HuH-7.5 (cell line): ENCODE measurements at places on chromosomes 7 and 10.

DNA sequence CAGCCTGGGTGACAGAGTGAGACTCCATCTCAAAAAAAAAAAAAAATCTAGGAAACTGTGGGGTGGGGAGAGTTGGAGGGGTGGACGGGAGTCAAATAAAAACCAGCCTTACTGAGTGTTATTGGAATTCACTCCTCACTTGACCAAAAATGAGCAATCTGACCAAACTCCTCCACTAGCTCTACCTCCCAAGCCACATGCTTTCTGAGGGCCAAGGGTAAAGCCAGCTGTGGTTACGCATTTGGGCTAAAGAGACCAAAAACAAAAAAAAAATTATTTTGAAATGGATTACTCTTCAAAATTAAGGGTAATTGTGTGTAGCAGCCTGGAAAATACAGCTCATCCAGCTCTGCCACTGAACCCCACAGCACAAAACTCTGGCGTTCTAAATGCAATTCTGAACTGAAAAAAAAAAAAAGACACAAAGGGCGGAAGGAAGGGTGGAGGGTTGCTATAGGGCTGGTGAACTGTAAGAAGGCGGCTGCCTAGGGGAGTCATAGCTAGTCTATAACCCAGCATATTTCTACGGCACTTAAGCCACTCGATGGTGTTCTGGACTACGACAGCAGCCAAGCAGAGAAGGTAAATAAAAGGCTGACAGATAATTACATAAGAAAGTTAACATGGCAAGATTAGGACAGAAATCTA lies 7.8 kb downstream of the ELMO1 start:
- no peak for DNase-seq

DNA sequence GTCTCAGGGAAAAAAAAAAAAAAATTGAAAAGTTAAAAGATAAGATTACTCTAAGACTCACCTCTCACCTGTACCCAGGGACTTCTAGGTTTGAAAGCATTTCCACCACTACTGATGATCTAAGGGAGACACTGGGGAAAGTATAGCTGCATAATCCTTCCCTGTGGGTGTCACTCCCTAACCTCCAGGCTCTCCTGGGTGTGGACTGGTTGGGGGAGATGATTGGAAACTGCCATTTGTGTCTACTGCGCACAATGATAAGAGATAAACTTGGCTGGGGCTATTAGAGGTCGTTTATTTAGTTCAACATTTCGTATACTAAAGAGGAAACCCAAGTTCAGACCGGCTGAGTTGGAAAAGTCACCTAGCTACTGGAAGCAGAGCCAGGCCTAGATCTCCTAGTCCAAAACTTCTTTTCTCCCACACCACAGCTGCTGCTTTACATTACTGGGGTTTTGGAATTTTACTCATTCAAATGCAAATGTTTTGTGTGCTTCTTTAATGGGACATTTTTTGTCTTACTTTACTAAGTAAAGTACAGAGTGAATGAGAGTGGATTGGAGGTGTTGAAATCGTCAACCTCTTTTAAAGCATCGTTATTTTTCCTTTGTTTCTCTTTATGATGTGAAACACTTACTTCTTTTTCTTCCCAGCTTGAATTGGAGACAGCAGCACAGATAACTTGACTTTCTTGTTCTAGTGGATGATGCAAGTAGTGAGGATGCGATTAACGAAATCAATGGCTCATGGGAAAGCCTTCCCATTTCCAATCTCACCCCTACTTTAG lies 22.3 kb upstream of the SEC61G start:
- DNase-seq, result no peak

GRCh38 chr10:19250546-19250945 lies 201.9 kb downstream of the MALRD1 start:
- DNase-seq, result no peak

DNA sequence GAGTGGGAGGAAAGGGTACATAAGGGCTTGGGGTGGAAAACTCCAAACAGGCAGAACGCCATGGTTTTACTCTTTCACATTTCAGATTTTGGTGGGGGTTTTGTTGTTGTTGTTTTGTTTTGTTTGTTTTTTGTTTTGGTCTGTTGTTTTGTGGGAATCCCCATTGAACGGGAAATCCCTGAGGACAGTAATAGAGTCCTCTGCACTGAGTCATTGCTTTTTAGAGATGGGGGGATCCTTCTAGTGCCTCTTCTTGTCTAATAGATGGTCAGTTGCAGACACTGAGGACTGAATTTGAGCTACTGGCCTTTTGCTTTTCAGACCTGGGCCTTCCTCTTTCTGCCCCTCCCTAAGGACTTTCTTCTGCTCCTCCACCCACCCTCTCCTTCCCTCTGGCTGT lies 20.0 kb downstream of the TRPV5 start:
- no peak for DNase-seq

DNA sequence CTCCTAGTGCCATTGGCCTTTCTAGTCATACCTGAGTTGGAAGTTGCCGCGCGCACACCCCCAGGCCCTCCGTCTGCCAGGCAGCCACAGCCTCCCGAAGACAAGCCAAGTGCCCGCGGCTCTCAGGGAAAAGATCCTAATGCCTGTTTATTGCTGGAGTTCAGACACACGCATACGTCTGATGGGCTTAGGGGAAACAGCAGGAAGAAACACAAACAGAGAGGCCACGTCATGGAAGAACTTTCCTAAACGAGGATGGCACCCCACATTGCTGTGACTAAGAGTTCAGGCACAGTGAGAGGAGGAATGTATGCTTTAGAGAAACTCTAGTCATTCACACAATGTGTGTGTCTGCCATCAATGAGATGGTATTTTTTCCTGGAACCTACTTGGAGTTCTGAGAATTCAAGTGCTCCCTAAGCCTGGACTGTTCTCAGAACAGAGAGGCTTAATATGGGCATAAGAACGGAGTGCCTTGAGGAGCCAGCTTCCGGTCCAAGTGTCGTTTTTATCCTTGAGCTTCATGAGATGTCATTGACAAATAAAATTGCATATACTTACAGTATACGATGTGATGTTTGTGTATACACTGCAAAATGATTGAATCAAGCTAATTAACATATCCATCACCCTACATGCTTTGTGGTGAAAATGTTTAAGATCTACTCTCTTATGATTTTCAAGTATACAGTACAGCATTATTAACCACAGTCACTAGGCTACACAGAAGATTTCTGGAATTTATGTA lies 11.6 kb upstream of the RBP3 start:
- no peak for DNase-seq

GRCh38 chr7:64882341-64883112 lies 20.5 kb upstream of the ZNF273 start:
- DNase-seq, result no peak

- no peak for DNase-seq
Measured at GRCh38 chr10:92027141-92027540, 103.6 kb downstream of the BTAF1 start.

DNA sequence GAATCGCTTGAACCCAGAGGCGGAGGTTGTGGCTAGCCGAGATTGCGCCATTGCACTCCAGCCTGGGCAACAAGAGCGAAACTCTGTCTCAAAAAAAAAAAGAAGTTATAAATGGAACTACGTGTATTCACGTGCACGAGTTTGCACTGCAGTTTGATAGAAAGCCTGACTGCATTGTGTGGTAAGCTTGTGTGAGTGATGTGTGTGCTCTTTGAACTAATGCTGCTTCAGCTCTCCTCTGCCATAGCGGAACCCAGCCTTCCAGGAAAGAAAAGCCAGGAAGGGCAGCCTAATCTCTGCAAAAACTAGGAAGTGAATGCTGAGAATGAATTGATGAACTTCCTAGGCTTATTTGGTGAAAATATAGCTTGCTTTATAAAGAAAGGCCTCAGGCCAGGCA lies 15.6 kb upstream of the MKRN1 start:
- no peak for DNase-seq

DNA sequence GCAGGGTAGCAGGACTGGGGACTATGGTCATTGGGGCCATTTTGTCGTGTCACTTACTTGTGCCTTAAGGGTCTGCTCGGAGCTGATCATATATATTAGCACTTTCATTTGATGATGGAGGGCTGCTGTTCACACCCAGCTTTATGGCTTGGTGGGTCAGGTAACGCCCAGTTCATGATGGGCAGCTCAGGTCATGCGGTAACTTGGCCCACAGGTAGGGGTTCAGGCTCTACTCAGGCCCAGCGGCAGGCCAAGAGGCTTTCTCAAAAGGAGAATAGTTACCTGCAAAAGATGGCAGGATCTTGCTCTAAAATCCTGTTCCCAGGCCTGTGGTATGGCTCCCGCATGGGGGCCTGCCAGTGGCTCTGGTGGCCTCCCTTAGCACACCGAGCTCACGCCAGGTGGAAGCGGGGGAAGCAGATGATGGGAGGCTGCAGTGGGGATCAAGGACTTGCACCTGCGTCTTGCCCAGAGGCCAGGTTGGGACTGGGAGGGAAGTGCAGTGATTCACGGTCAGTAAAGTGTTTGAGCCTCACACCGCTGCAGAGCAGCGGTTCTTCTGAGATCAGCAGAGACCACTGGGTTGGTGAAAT lies 109.5 kb downstream of the ADCY1 start:
- DNase-seq, result no peak

- no peak for DNase-seq
Measured at GRCh38 chr7:87330942-87331341, 14.5 kb upstream of the CROT start.

DNA sequence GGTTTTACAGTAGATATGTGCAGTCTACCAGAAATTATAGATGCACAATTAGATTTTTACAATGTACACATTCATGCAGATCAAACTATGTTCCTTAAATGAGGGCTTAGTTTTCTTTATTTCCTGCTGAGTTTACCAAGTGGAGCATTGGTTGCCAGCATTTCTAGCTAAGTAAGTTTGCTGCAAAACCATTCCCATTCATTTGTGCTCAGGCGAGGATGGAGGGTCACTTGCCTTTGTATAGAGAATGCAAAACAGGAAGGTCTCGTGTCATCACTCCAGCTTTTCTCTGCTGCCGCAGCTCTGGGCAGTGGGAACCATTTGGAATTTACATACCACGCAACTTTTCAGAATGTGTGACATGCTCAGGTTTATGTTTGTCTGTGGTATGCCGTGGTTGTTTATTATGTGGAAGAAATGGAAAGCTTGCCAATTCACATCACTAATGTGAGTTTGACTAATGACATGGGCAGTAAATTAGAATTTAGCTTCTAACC lies 198.6 kb downstream of the TRIL start:
- DNase-seq, result no peak

DNA sequence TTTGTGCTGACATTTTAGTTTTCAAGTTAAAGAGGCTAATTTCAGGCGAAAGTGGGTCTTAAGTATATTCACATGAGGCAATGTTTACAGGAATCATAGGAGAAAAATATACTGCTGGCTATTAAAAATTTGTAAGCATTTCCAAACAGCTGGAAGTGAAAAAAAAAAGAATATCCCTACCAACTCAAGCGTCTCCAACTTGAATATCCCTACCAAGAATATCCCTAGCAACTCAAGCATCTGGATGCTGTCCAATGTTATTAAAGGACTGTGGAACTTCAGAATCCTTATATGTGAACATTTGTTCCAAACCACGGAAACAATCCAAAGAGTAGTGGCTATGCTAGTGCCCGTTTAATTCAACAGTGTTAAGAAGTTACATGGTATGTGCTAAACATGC lies 1303.0 kb downstream of the GATA3 start:
- DNase-seq, result no peak

- DNase-seq, result no peak
Measured at GRCh38 chr10:119368581-119368980, 161.2 kb downstream of the GRK5 start.

DNA sequence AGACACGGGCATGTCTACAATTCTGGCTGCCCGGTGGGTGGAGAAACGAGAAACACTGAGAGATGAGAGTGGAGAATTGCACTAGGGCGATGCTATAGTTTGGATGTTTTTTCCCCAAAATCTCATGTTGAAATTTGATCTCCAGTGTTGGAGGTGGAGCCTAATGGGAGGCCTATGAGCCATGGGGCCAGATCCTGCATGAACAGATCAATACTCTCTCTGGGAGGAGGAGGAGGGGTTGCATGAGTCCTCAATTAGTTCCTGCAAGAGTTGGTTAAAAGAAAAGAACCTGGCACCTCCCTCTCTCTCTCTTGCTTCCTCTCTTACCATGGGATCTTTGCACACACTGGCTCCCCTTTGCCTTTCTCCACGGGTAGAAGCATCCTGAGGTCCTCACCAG lies 299.1 kb downstream of the CALN1 start:
- DNase-seq, result no peak

DNA sequence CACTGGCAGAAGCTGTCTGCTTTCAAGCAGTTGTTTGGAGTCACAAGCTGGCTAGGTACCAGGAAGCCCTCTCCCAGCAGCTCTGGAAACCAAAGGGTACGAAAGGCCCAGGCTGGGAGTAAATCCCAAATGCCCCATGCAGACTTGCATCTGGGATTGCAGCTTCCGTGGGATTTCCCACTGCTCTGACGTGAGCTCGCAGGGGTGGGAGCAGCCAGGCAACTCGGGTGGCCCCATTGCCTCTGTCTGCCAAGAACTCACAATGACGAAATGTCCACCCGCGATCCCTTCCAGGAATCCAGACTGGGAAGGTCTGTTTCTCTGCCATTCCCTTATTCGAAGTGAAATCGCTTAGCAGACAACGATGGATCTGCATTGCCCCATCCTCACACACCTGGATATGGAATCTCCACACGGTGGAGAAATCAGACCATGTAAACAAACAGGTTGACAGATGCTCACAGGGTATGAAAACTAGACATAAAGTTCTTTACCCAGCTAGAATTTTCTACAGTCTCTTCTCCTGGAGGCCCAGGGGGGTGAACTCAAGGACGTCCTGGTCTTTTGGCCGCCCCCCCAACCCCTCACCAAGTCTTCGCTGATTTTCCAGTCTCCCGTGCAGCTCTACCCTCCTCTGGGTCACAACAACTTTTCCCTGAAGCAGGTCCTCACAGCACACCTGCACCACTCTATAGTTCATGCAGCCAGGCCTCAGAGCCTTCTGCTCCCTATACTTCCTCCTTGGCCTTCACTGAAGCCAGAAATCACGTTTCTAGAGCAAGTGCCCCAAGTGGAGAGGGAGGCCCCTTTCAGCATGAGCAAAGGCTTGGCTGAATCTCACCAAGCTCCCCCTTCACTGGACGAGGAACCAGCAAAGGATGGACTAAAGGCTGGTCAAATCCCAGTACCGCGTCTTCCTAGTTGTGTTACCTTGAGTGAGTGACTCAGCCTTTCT lies 20.0 kb downstream of the SH3PXD2A start:
- DNase-seq, result no peak

DNA sequence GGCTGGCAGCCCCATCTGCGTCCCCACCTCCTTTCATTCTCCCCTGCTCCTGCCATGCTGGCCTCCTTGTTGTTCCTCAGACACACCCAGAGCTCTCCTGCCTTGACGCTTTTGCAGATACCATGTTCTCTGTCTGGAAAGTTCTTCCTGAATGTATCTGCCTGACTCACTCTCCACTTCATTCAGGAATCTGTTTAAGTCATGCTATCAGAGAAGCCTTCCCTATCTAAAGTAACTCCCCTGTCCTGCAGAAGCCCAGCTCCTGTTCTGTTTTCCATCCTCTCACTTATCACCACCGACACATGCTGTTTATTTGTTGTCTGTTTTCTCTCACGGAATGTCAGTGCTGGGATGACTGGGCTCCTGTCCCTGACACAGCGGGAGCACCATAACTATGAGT lies 82.0 kb downstream of the AFAP1L2 start:
- DNase-seq, result no peak
